Stimulated activated CD4-positive, alpha-beta T cell treated with anti-CD3 and anti-CD28 coated beads, Interleukin-15, amount 100 ng/mL, for 1 hour (primary cell): ENCODE measurements at places on chromosomes 16 and 17.

DNA sequence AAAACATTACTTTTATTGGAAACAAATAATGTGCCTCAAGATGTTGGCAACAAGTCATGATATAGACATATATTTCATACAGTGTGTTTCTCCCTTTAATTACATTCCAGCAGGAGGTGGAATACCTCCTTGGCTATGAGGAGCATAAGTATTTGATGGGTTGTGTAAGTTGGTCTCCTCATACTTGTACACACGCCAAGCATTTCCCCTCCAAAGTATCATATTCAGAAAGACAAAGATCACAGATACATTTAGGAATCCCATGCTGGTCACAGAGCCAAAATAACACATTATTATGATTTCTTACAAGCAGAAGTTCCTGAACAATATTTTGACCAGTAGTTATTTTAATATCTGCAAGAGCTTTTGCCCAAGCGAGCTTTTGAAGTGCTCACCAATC is 57.8 kb downstream of the WSB1 start:
- no peak for DNase-seq

DNA sequence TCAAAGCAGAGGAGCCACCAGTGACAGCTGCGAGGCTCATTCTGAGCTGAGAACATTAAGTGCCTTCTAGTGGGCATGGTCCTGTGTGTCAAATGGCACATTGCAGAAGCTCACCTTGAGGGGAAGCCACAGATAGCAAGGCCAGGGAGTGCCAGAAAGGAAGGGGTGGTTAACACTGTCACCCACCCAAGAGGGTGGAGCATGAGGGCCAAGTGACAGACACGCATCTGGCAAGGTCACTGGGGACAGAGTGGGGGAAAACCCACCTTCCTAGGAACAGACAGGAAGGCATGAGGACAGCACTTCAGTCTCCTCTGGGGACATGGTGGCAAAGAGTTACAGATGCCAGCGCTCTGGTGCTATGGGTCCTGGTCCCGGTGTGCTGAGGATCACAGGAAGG is 22.1 kb downstream of the NUBP1 start:
- DNase-seq, result no peak

DNA sequence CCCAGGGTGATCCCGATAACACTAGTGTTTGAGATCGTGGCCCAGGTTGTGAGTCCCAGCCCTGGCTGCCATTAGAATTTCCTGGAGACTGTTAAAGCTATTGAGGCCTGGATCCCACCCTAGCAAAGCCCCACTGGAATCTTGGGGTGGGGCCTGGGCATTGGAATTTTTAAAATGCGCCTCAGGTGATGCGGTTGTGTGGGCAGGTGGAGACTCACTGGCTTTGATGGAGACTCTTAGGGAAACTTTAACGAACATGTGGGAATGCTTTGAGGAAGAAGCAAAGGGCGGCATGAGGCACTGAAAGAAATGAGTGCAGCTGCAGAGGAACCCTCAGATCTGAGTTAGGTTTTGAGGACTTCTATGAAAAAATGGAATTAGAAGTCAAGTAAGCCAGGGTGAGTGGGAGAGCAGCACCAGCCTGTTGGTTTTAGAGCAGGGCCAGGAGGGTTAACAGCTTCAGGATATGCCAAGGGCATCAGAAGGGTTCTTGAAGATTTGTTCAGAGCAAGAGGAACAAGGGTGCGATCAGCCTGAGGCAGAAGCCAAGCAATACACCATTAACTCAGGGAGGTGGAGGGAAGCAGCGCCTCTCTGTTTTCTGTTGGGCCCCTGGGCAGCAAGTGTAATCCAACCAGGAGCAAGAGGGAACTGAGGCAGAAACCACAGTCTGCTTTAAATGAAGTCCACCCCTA is 42.5 kb downstream of the KSR1 start:
- DNase-seq, result no peak

DNA sequence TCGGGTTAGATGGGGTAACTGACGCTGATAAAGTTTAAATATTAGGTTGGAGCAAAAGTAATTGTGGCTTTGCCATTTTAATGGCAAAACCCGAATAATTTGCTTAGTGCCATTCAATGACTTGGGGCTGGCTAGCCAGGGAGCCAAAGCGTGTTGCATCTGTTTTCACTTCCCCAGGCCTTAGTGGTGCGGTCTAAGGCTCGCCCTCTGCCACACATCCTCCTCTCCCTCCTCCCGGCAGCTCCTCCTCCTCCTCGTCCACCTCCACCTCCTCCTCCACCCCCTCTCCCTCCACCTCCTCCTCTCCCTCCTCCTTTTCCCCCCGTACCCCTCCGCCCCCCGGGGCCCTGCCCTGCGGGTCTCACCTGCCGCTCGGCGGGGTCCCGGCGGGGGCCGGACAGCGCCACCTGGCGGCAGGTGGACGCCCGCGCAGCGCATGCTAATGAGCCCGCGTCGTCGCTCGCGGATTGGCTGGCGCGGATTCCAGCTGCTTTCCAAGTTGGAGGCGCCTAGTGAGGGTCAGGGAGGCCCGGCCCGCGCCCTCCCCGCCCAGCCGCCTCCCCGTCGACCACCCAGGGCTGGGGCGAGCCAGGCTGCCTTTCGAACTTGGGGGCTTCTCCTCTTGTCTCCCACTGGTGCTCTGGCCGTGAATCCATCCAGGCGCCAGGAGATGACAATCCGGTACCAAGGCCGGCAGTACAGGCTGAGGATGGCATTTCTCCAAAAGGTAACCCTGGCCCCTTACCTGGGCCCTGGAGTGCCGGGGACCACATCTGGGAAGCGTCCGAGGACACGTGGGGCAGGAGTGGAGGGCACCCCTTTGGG is 36.6 kb upstream of the RGS9 start:
- DNase-seq, result peak; percentile 70

GRCh38 chr17:19728084-19728495 is 11.7 kb upstream of the SLC47A2 start:
- no peak for DNase-seq

DNA sequence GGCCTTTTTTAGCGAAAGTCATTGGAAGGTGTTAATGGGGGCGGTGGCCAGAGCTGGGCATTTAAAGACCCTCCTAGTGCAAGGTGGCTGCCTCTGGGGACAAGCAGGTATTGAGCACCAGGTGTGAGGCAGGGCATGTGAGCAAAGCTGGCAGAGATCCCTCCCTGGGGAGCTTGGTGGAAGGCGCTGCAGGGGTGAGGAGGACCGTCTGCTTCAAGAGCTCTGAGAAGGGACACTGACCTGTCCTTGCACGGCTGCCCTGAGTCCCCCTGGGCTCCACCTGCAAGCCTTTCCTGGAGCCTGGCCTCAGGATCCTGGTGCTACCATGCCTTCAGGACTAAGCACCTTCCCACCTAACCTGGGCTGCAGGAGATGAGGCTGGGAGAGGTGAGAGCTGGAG is 127.0 kb upstream of the CIBAR2 start:
- DNase-seq, result no peak

DNA sequence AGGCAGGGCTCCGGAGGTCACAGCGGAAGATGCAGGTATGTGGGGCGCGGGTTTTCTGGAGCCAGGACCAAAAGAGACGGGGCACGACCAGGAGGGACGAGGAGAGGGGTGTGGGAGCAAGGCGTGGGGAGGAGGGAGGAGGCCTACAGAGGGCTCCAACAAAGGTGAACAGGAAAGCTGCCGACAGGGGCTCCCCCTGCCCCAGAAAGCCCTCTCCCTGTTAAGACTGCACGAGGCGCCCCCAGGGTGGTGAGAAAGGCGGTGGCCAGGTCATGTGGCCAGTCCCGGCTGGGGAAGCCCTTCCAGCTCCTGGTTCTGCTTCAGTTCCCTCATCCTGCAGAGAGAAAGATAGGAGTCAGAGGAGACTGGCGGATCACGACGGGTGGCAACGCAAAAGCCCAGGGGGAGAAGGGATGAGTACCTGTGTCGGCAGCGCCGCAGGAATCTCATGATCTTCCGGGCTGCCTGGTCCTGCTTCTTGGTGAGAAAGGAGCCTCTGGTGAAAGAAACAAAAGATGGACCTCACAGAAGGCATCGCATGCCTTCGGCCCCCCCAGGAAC is 949 bp upstream of the SPAG7 start:
- DNase-seq, result no peak

DNA sequence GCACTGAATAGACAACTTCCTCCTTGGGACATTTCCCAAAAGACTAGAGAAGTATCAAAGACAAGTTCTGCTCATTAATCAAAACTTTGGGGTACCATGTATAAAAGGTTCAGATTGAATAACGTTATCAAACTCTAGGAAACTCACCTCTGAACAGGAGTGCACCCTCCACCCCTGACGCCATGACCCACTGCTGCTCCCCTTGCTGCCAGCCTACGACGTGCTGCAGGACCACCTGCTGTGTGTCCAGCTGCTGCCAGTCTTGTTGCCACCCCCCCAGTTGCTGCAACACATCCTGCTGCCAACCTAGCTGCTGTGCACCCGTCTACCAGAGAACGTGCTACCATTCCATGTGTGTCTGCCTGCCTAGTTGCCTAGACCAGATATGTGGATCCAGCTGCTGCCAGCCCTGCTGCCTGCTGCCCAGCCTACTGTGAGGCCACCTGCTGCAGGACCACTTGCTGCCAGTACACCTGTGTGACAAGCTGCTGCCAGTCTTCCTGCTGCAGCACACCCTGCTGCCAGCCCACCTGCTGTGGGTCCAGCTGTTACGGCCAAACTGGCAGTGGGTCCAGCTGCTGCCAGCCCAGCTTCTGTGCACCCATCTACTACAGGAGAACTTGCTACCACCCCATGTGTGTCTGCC is 13.8 kb upstream of the KRTAP9-2 start:
- DNase-seq, result no peak

- DNase-seq, result no peak
Observed at GRCh38 chr17:10899281-10899680, 61.4 kb upstream of the PIRT start.

- no peak for DNase-seq
Observed at GRCh38 chr16:31451681-31452351, 7.5 kb upstream of the ARMC5 start.

- DNase-seq, result no peak
Observed at GRCh38 chr16:68642436-68643101, 2.5 kb upstream of the CDH3 start.

GRCh38 chr17:51445946-51446345 is 185.6 kb downstream of the UTP18 start:
- DNase-seq, result no peak

DNA sequence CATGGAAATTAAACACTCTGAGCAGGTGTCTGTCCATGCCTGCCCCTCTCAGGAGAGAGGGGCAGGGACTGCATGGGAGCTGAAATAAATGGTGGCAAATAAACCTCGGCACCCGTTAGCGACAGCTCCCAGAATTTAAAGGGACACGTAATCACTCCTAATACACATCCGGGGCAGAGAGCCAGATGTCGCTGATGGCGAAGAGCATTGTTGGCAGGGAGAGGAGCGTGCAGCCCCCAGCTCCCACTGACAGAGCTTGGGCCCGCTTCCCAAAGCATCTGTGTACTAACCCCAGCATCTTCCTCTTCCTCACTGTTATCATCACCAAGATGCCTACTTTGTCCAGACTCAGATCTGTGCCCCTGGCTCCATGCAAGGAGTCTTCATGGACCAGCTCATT is 85.8 kb downstream of the IRX5 start:
- DNase-seq, result no peak

DNA sequence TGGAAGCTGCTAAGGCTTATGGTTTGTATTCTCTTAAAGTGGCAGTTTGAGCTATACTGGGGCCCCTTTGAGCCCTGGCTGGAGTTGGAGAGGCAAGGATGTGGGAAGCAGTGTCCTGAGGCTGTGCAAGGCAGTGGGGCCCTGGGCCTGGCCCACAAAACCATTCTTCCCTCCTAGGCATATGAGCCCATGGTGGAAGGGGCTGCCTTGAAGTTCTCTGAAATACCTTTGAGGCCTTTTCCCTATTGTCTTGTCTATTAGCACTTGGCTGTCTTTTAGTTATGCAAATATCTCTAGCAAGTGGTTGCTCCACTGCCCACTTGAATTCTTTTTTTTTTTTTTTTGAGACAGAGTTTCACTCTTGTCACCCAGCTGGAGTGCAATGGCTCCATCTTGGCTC is 119.2 kb downstream of the PCTP start:
- no peak for DNase-seq

GRCh38 chr17:269616-270514 is 82.7 kb downstream of the RPH3AL start:
- no peak for DNase-seq
